ENCODE measurements at places on chromosomes 4 and X. TPM values are rescaled to one million over a fixed set of nuclear protein-coding genes. Genes with fewer than 3 reads are reported as not detected.

- peak; percentile 38 for DNase-seq
These were observed 143.5 kb downstream of the CHM start for GRCh38 chrX:85903692-85904471.

GRCh38 chrX:103678199-103678993 lies 8.1 kb downstream of the MORF4L2 start:
- DNase-seq: no peak

Gene GYPA
- total RNA-seq: not detected

GRCh38 chrX:113384628-113385027 lies 544.0 kb upstream of the AMOT start:
- DNase-seq: peak; percentile 2

Gene FDCSP
- total RNA-seq: 0.50 TPM

Gene BMX
- total RNA-seq: 1.4 TPM

DNA sequence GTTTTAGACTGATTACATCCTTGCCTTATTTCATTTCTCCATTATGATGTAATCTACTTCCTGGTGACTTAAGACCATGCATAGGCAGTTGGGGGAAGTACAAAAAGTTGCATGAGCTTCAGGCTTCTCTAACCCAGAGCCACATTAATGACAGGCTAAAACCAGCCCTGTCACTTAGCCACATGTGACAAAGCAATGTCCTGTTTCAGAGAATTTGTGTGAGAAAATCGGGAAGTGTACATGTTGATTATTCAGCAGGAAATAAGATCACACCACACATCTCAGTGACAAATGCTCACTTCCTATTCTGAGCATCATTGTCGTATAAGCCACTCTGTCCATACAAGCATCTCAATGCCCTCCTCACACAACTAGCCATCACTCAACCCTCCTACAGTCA lies 98.5 kb upstream of the MAGEB16 start:
- DNase-seq: no peak

DNA sequence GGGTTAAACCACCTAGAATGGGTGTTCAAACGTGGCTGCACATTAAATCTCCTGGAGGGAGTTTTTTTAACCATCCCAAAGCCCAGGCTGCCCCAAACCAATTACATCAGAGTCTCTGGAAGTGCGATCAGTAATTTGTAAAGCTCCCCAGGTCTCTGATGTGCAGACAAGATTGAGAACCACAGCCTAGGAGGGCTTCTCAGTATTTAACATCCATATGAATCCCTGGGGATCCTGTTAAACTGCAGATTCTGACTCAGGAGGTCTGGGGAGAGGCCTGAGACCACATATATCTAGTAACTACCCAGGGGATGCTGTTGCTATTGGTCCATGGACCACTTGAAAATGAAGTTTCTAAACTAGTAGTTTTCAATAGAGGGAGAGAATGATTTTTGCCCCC lies 42.6 kb downstream of the SMPX start:
- no peak for DNase-seq
